SJSA1 (cell line): ENCODE measurements at places on chromosomes 1 and 21.
A peak's percentile ranks its signal among the peaks of the same experiment; 100 is the strongest.

DNA sequence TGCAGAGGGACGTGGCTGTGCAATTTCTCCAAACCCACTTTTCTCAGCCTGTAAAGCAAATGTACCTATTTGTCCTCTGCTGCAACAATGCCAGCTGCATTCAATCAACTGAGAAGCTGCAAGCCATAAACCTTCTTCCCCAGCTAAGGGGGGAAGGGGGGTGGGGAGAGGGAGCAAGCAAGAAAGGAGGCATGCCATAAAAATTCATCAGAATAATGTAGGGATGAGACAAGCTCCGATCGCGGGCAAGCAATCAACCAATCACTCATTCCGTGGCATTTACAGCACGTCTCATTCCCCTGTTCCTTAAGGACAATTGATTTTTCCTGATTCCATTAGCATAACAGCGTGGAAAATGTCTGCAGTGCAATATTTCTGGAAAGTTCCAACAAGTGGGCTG lies 144.8 kb downstream of the DMRTA2 start:
- no peak for DNase-seq

GRCh38 chr21:38221594-38221993 lies 35.2 kb upstream of the KCNJ15 start:
- DNase-seq: no peak

- DNase-seq: no peak
Measured at GRCh38 chr1:173212952-173213491, 5.9 kb upstream of the TNFSF4 start.

- no peak for DNase-seq
Measured at GRCh38 chr1:229147072-229147471, 123.8 kb upstream of the RAB4A start.

DNA sequence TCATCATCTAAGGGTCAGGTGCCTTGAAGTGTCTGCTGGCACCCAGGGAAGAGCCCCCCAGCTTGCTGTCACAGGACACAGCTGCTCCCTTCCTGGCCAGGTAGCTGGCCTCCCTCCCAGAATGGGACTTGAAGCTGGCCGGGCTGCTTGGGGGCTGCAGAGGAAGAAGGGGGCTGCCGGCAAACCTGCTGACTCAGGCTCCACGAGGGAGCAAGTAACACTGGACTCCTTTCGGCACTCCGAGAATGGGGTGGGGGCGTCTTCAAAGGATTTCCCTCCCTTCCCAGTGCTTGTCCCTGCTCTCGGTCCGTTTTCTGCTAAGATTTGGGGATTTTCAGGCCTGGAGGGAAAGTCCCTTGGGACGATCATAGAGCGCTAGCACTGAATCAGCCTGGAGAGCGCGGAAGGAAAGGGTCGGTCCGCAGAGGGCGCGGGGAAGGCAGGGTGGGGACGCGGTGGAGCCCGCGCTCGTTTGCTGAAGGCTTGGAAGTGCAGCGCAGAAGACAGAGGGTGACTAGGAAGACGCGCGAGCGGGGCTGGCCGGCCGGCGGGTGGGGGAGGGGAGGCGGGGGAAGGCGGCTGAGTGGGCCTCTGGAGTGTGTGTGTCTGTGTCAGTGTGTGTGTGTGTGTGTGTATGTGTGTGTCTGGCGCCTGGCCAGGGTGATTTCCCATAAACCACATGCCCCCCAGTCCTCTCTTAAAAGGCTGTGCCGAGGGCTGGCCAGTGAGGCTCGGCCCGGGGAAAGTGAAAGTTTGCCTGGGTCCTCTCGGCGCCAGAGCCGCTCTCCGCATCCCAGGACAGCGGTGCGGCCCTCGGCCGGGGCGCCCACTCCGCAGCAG lies at the start of gene CSF1:
TSS of gene CSF1 (plus strand) at position 727 of the 840 bp plus-strand sequence. CDS start 175 bp downstream, outside the sequence.
- DNase-seq: peak; percentile 88

DNA sequence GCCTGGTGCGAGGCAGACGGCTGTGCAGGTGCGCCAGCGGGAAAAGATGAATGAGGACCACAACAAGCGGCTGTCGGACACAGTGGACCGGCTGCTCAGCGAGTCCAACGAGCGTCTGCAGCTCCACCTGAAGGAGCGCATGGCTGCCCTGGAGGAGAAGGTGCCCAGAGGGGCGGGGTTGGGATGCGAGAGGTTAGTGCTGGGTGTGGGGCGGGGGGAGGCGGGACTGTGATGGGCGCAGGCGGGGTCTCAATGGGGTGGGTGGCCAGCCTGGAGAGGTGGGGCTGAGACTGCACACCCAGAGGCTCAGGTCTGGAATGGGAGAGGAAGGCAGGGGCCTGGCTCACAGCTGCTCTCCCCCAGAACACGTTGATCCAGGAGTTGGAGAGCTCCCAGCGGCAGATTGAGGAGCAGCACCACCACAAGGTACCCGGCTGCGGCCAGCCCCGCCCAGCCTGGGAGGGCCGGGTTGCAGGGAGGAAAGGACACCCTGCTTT lies 22.3 kb downstream of the PPFIA4 start:
- no peak for DNase-seq

- no peak for DNase-seq
Measured at GRCh38 chr1:233679591-233680373, 65.9 kb downstream of the KCNK1 start.

- no peak for DNase-seq
Measured at GRCh38 chr1:192983349-192983980, 75.7 kb downstream of the UCHL5 start.

GRCh38 chr1:155173478-155174323 lies at the start of gene TRIM46:
Gene TRIM46, plus strand, starts transcription at chr1:155173849. Its CDS starts 118 bp downstream, at chr1:155173967.
- DNase-seq: peak; percentile 50

DNA sequence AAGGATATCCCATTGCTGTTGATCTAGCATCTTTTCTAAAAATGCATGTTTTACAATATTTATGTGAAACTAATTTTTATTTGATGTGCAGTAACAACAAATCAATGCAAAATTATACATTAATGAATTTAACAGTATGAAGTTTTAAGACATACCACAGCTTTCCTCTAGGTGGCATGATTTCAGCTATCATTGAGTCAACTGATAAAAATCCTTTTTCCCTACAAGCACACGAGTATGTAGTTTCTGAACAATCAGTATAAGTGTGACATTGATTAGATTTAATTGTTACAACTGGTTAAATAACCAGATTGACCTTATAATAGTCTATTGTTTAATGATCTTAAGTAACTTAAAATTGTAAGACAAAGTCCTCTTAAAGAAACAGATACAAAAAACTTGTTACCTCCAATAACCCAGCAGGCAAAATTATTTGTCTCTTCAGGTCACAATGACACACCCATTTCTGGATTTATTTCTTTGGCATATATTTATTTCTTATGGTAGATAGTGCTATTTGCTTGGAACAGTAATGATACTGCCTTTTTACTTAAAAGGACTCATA lies 5.8 kb upstream of the TGFB2 start:
- no peak for DNase-seq

- DNase-seq: no peak
Measured at GRCh38 chr1:237199026-237199425, 157.0 kb downstream of the RYR2 start.

GRCh38 chr21:41669533-41669830 lies 97.4 kb downstream of the RIPK4 start:
- DNase-seq: no peak

DNA sequence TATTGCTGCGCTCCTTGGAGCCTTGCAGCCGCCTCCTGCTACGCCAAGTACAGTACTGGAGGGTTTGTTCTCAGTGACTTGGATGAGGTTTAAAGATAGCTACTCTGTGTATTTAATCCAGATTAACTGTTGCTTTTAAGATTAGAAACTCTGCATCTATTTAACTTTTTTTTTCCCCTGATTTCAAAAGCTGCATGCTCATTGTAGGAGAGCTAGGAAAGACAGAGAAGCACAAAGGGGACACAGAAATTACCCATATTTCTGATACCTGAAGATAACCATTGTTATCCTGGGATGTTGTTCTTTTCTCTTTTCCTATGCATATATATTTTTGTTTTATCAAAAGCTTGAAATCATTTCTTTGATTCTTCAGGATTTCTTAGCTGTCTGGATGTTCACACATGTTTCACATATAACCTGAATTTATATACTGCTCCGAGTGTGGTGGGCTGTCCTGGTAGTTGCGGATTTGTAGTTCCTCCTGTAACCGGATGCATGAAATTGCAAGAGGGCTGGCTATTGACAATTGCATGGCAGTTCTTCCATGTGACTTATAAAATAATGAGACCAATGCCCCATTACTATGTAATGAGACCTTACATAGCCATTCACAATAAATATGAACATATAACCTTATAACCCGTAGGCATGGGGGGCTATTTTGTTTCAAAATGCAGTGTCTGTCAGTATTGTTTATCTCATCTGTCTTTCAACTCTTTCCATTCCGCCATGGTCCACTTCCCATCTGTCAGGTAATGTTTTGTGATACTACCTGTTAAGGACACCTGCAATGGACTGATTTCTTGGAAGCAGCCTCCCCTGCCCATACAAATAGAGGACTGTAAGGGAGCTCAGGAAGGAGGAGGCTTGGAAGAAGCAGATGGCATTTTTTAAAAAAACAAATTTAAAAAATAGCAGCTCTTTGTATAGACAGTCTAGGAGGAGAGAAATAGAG lies 1.4 kb downstream of the RAVER2 start:
- no peak for DNase-seq

- DNase-seq: no peak
Measured at GRCh38 chr21:32977216-32977615, 48.5 kb upstream of the OLIG2 start.

GRCh38 chr1:192952646-192953045 lies 106.5 kb downstream of the UCHL5 start:
- DNase-seq: no peak

- DNase-seq: no peak
Measured at GRCh38 chr1:184059887-184060286, 8.4 kb downstream of the TSEN15 start.

DNA sequence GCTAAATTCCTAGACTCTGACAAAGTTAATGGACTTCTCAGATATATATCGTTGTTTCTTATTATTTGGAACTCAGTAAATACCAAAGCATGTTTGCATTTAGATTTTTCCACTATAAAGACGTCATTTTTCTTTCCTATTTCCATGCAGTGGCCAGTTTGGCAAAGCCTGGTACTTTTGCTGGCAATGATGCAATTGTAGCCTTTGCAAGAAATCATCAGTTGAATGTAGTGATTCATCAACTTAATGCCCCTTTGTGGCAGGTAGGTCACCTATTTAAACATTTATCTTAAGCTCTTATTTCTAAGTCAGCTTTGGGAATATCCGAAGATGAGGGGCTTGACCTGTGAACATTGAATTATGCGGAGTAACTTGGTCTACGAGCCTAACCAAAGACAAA lies 12.0 kb downstream of the OTUD3 start:
- DNase-seq: no peak

GRCh38 chr1:62593825-62594394 lies 3.4 kb upstream of the ANGPTL3 start:
- DNase-seq: no peak

DNA sequence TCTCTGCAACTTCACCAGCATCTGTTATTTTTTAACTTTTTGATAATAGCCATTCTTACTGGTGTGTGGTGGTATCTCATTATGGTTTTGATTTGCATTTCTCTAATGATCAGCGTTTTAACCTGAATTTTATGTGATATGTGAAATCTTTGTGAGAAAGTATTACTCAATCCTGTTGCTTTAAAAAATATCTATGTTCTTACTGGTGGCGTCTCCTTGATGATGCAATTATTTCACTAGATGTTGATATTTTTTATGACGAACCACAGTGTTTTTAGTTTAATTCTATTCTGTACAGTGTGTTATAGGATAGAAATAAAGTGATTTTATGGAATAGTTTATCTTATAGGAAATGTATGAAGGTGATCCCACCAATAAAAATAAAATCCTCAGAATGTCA lies 54.7 kb upstream of the GPR88 start:
- no peak for DNase-seq

GRCh38 chr1:78237364-78237916 lies 191.7 kb downstream of the GIPC2 start:
- DNase-seq: no peak

- no peak for DNase-seq
Measured at GRCh38 chr1:244755673-244756072, 79.8 kb upstream of the COX20 start.

DNA sequence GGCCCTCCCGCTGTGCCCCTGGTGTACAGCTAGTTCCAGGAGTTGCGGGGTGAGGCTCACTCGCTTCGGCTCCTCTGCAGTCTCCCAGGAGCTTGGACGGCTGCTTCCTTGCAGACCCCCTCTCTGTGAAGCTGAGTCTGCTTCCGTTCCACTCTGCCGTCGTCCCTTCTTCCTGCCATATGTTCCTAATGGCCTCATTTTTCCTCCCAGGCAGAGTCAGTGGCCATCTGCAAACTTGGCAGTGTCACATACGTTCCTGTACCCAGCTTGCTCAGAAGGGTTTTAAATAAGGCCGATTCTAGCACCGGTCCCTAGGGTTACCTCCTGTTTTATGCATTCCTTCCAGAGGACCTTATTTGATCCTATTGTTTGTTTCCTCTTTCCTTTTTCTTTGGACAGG lies 21.3 kb downstream of the ACTL8 start:
- DNase-seq: no peak

DNA sequence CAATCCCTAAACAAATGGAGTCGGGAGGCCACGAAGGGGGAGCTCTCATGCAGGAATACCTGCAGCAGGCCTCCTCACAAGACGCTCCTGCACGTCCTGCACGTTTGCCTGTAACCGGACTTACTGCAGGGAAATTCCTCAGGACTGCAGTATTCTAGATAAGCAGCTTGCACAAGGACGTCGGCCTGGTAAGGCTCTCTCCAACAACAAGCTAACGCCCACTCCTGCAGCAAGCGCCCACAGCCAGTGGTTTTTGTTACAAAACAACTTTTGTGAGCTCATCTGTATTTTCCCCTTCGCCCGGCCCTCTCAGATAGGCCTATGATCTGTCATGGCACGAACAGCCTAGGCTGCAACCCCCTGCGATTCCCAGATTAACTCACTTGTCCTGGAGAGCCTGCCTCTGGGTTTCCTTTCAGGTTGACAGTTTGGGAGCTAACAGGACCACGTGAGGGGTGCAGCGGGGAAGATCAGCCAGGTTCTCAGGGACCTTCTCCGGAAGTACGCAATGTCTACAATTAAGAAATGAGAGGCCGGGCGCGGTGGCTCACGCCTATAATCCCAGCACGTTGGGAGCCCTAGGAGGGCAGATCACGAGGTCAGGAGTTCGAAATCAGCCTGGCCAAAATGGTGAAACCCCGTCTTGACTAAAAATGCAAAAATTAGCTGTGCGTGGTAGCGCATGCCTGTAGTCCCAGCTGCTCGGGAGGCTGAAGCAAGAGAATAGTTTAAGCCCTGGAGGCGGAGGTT lies 921 bp upstream of the MIB2 start:
- DNase-seq: no peak

DNA sequence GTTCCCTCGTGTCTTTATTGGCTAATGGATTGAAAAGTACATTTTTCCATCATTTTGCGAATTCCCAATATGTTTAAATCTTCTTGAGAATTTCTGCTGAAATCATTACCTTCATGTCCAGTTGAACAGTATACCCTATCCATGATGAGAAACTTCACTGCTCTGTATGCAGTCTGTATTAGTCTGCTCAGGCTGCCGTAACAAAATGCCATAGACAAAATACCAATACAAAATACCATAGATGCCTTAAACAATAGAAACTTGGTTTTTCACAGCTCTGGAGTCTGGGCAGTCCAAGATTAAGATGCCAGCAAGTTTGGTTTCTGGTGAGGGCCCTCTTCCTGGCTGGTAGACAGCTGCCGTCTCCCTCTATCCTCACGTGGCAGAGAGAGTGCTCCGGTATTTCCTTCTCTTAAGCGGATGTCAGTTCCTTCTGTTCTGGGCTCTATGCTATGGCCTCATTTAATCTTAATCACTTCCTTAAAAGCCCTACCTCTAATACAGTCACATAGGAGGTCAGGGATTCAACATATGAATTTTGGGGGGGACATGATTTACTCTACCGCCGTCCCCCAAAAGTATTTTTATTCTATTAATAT lies 27.0 kb downstream of the CXADR start:
- no peak for DNase-seq

- DNase-seq: no peak
Measured at GRCh38 chr1:162950187-162950586, 89.2 kb upstream of the CCDC190 start.

GRCh38 chr1:22228505-22228911 lies 85.6 kb upstream of the WNT4 start:
- no peak for DNase-seq
